ENCODE measurements at places on chromosomes 5 and 9.

DNA sequence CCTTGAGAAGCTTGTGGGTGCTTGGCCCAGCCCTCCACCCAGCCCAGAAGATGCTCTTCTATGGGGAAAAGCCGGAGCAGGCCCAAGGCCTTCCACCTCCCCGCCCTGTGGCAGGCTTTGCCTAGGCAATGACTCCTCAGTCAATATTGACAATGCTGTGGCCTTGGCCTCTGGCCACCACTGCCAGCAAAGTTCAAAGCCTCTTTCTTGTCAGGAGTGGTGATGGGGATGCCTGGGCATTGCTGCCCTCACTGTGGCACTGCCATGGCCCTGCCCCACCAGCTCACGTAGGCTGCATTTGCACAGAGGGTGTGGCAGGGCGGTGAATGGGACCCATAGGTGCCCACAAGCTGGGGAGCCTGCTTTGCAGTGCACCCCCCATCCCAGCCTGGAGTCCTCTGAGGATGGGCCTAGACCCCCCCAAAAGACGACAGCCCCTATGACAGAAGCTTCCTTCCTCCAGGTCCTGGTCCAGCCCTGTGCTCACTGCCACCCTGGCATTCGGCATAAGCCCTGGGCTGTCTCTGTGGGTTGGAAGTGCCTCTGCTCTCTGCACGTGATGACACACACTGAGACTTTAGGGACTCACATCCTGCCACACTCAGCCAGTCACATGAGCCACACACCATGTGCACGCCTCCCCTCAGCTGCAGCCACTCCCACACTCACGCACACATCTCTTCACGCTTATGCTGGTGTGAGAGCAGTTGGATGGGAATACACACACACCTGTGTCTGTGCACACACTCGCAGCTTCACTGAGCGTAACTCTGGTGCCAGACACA, 31.1 kb downstream of the MORN5 start:
- DNase-seq, result no peak

DNA sequence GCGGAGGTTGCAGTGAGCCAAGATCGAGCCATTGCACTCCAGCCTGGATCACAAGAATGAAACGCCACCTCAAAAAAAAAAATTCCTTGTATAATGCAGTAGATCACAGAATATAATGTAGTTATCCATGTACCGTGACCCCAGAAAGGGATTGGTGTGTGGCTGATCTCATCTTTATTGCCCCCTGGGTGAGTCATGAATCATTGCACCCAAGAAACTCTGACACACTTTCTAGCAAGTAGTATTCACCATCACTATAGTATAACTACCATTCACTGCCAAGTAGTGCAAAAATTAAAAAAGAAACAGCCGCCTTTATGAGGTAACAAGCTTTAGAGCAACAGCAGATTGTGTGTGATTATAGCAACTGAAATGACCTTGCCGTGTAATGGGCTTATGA, 23.7 kb upstream of the ANKH start:
- no peak for DNase-seq

DNA sequence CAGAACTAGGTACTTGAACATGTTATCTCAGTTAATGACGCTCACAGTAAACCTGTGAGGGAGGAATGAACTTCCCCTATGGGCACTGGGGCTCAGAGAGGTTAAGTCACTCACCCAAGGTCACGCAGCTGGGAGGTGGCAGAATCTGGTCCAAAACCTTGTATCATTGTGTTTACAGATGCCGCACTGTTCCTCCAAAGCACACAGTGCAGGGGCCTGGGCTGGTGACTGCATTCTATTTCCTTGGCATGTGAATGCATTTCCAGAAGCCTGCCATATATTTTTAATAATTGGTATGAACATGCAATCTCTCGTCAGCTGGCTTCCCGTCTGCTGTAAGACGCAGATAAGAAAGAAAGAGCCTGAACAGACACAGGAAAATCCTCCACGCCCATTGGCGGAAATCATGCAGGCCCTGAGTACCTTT, 77.0 kb upstream of the TBC1D2 start:
- DNase-seq, result no peak

DNA sequence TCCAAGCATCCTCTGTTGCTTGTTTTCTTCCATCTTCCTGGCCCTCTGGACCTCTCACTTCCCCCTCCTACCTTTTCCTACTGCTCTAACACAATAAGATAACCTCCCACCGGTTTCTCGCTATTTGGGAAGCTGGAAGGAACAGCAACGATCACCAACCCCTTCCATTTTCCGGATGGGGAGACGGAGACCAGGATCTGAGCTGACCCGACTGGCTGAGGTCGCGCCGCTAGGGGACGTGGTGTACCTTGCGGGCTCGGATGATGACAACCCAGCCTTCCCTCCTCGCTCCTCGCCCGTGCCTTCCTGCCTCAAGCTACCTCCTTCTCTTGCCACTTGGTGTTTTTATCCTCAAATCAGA, 1.9 kb downstream of the LPAR1 start:
- DNase-seq, result peak; percentile 23

DNA sequence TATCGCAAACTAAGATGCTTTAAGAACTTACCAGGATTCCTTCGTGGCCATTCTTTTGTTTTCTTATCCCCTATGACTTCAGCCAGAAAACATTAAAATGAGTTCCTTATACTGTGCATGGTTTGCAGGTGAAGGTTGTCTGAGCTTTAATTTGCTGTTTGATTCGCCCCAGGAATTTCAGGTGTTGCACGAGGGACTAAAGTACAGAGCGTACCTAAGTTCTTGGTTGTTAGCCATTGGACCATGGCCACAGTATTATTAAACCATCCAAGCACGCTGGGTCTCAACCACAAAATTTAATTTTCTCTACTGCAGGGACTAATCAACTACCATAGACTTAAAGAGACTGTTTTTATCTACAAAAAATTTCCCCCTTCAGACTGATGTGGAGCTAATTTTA, 208.4 kb upstream of the MPDZ start:
- no peak for DNase-seq

DNA sequence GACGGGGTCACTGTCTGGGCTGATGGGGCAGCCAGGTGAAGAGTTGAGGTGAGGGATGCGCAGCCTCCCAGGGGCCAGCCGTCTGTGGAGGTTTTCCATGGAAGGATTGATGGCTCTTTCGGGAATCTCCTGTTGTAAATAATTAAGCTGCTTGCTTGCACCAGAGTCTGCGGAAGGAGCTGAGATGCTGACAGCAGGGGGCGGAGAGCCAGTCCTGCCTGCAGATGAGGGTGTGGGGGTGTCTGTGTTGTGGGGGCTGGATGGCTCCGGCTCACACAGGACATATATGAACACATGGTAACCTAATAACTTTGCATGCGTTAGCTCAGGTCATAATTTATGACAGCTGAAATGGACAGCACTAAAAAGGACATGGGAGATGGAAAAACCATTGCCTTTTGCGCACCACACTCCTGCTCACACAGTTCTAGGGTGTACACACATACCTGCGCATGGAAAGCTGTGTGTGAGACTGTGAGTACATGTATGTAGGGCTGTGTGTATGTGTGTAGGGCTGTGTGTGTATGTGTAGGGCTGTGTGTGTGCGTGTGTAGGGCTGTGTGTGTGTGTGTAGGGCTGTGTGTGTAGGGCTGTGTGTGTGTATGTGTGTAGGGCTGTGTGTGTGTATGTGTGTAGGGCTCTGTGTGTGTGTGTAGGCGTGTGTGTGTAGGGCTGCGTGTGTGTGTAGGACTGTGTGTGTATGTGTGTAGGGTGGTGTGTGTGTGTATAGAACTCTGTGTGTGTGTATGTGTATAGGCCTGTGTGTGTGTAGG, 36.8 kb upstream of the SEMA4D start:
- no peak for DNase-seq

DNA sequence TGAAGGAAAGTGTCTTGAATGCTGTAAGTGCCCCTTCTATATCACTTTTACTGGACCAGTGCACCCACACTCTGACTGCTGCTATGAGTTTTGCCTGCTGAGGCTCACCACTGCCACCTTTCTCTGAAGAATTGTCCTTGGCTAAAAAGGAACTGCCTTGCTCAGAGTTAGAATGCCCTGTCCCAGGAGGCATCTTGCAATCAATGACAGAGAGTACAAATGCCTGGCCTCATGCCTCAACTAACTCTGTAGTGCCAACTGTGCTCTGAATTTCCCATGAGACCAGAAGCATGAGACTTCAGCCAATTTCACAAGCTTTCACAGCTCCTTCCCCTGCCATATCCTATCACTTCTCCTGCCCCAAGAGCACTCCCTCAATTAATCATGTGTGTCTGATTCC, 569.7 kb downstream of the ZNF608 start:
- DNase-seq, result no peak

- no peak for DNase-seq
Observed at GRCh38 chr5:132253452-132254320, 3.8 kb upstream of the PDLIM4 start.

DNA sequence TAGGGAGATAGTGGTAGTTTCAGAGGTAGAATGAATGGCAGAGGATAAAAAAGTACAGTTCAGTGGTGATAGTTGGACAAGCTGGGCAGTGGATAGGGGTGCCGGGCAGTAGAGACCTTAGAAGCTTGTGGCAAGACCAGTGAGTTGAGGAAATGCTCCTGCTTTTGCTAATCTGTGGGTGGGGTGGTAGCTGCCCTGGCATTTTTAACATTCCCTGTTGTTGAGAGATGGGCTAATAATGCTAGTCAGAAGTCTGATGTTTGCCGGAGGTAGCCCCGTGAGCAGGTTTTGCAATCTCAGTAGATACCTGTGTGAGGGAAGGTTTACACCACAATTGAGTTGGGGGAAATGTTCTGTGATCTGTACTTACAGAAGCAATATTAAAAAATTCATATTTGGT, 91.1 kb downstream of the TRIO start:
- DNase-seq, result no peak

Data from CD4-positive, alpha-beta T cell treated with Interleukin-4 for 1 hour (primary cell).